CD8-positive, alpha-beta T cell (primary cell): ENCODE measurements at places on chromosomes 16 and 17.
A peak's percentile ranks its signal among the peaks of the same experiment; 100 is the strongest.

DNA sequence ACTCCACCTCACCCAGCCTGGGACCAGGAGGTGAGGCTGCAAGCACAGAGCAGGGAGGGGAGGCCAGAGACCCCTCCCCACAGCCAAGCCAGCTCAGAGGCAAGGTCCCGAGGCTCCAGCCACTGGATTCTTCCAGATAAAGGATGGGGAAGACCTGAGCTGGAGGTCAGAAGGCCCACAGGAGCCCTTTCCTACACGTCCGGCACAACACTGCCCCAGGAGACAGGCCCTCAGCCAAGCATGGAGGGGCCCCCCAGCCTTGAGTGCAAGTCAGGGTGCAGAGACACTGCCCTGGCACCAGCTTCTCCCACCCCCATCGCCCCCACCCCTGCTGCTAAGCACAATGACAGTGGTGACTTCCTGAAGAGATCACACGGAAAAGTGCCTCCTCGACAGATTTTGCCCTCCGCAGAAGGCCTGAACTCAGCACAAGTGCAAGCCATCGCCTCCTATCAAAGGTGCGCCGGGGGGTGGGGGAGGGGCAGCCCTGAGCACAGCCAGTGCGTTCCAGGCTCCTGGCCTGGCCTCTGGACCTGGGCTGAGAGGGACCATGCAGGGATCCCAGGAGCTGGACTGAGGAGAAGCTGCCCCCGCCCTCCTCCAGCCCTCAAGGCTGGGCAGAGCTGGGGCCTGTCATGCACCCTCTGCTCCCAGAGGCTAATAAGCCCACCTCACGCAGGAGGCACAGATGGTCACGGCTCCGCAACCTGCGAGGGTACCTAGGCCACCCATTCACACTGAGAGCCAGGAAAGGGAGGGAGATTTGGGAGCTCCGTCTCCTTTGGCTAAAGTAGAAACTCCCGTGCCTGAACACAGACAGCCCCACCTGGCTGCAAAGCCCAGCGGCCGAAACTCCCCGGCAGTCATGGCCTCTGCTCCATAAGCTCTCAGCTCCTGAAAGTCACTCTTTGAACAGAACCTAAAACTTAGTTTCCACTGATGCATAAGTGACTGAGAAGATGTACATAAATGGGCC lies 2.7 kb downstream of the MAFG start:
- DNase-seq: no peak

DNA sequence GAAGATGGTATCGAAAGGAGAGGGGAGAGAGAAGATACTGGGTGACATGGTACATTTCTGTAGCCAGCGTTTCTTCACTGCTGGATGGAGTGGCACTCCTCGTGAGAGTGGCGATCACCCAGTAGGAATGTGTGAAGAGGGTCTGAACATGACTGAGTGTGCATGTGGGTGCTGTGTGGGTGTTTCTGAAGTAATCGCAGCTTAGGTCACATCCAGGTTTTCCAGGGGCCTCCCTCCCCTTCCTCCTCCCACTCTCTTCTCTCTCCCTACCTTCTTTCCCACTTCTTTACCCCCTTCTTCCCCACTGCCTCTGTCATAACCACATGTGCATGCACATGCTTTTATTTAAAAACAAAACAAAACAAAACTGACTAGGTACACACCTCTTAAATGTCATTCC lies 1.8 kb downstream of the CLEC3A start:
- no peak for DNase-seq

DNA sequence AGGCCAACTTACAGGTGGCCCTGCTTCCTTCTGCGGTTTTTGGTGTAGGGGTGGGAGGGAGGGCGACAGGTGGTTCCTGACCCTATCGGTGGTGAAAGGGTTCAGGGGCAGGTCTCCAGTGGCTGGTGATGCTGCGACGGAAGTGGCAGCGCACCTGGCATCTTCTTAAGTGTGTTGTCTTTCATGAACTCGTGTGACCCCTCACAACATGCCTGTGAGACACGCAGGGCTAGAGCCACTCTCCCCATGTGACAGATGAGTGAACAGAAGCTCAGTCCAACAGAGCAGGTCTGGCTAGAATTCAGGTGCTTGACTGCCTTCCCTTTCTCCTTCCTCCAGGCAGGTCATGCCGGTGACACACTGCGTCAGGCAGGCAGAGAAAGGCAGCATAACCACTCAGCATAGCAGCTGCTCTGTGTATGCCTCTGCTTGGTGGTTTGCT lies 8.0 kb downstream of the TNFAIP1 start:
- DNase-seq: no peak

DNA sequence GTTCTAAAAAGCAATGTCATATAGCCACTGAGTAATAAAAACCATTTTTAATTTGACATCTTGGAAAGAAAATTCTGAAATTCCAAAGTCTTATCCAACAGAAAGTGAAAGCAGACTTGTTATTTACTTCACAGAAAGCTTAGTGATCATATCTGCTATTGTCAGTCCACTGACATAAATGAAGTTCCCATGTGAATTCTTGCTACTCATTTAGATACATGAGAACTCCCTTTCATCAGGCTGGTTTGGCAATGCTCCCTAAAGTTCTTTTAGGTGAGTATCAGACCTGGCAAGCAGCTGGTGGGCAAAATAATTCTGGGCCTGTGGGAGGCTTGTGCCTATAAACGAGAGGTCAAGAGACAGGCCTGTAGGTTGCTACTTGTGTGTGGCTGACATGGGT lies 23.4 kb downstream of the NME2 start:
- no peak for DNase-seq

DNA sequence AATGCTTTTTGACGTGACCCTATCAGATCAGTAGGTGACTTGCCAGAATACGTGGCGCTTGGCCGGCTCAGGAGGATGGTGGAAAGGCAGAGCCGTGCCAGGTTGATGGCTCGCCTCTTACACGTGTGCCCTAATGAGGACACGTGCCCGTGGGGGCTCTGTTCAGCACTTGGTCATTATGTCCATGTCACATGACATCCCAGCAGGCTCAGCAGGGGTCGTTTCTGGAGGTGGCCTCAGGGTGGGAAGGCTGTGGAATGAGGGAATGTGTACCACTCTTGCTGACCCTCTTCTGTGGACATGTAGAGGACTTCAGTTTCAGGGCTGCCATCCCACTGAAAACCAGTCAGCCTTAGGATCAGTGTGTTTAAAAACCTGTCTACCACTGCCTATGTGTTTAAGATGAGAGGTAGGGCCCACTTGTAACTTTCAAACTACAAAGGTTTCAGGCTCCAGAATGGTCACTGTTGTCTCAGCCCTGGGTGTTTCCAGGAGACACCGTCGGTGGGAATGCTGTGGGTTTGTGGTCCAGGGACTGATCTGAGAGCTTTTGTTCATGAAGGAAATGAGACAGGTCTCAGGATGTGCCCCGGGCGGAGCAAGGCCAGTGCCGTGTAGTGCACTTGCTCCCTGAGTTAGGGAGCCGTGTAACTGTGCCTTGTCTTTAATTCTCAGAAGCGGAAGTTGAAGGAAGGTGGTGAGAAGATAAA lies 12.1 kb downstream of the UBN1 start:
- DNase-seq: no peak

DNA sequence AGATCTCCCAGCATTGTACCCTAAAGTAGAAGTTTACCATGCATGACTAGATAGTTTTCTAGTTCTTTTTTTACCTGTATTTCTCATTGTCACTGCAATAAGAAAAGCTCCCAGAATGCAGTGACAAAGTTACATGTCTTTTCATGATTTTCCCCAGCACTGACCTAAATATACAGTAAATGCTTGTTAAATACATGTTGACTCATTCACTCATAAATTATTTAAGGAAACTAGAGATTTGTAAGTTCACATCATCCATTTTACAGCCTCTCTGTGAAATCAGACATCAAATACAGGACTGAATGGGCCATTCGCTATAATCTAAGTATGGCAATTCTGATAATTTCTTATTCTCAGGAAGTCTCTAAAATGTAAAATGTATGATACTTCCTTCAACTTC lies 258.9 kb upstream of the AXIN2 start:
- no peak for DNase-seq

DNA sequence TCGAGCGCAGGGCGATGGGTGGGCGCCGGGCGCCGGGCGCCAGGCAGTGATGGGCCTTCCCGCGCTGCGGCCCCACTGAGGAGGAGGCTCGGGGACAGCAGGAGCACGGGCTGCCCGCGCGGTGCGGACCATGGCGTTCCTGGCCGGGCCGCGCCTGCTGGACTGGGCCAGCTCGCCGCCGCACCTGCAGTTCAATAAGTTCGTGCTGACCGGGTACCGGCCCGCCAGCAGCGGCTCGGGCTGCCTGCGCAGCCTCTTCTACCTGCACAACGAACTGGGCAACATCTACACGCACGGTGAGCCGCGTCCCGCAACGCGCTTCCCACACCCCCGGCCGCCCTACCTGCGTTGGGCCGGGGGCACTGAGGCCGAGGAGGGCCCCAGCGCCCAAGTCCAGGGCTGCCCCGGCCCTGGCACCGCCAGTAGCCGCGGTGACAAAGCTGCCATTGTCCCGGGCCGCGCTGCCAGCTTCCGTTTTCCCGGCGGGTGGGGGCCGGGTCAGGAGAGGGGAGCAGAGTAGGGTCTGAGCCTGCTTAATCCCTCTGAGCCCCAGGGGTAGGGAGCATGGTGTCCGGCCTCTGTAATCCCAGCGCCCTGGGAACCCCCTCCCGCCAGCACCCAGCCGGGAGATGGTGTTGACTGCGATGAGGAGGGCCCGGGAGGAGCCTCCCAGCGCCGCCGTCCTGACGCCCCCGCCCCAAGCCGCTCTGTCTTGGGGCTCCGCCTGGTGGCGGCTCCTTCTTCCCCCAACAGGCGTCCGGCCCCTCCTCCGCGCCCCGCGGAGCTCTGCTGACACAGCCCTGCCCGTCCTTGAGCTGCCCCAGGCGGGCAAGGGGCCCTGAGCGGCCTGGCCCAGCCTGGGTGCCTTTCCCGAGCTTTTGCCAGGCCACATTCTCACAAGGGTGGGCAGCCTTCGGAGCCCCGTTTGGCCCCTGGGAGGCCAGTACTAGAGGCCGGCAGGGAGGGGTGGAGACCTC lies 685 bp downstream of the PAQR4 start:
- DNase-seq: no peak

GRCh38 chr16:55297910-55298479 lies 26.0 kb upstream of the IRX6 start:
- DNase-seq: no peak

- DNase-seq: peak; percentile 13
These were observed 1.8 kb upstream of the HELZ start for GRCh38 chr17:67246653-67247415.
